ENCODE measurements at places on chromosomes 1 and 21. TPM values are rescaled to one million over a fixed set of nuclear protein-coding genes. Genes with fewer than 3 reads are reported as not detected.

BNIPL gene
- 0.53 TPM for total RNA-seq

GBP1 gene
- total RNA-seq = 45.6 TPM

RHBG gene
- total RNA-seq = not detected

BPNT1 gene
- 28.2 TPM for total RNA-seq

ATAD3C gene
- total RNA-seq = 0.33 TPM

HAPLN2 gene
- total RNA-seq = not detected

FCER1A gene
- not detected for total RNA-seq

SPRR2G gene
- not detected for total RNA-seq

OLFML3 gene
- 0.21 TPM for total RNA-seq

DNA sequence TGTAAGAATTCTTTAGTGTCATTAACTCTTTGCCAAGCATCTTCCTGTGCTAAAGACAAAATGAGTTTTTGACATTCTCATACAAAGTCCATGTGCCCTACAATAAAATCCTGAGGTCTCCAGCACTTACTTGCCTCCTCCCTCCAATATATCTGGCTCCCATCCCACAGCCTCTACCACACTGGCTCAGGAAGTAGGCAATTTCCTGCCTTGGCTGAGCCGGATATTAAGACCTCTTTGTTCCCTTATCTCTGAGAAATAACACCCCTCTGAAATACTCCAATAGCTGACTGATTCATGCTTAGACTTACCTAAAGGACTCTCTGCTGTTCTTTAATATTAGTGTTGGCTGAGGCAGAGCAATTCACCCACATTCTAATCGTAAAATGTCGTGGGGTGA is 37.6 kb upstream of the GORAB start:
- no peak for DNase-seq

DNA sequence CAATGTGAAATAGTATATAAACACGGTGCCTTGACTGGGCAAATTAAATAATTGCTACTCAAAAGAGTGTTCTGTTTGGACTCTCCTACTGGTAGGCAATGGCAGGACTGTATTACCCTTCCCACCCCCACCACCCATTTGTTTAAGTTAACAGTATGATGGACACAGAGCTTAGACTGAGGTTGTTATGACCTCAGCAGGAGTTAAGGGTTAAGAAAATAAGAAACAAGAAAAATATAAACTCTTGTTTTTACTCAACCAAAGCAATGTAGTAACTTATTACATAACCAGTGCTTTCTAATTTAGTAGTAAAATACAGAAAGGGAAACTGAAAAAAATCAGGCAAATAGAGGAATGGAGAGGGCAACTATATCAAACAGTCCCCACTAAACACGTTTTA is 19.9 kb upstream of the SERPINC1 start:
- no peak for DNase-seq

DNA sequence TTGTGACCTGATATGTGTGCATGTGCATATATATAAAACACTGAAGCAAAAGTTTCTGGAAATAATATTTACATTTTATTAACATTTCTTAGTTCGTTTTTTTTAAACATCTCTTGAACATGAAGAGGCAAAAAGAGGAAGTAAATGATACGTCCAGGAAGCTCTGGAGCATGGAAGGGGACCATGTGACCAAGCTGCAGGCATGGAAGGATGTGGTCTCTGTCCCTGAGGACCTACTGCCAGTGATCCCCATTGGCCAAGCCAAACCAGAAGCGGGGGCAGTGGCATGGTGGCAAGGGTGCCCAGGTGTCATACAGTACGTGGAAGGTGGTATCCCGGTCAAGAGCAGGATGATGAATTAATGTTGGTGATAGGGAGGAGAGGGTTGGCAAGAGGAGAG is 268.3 kb upstream of the PROX1 start:
- DNase-seq = no peak

- DNase-seq = no peak
Measured at GRCh38 chr1:13836136-13836535, 136.1 kb downstream of the PRDM2 start.

DNA sequence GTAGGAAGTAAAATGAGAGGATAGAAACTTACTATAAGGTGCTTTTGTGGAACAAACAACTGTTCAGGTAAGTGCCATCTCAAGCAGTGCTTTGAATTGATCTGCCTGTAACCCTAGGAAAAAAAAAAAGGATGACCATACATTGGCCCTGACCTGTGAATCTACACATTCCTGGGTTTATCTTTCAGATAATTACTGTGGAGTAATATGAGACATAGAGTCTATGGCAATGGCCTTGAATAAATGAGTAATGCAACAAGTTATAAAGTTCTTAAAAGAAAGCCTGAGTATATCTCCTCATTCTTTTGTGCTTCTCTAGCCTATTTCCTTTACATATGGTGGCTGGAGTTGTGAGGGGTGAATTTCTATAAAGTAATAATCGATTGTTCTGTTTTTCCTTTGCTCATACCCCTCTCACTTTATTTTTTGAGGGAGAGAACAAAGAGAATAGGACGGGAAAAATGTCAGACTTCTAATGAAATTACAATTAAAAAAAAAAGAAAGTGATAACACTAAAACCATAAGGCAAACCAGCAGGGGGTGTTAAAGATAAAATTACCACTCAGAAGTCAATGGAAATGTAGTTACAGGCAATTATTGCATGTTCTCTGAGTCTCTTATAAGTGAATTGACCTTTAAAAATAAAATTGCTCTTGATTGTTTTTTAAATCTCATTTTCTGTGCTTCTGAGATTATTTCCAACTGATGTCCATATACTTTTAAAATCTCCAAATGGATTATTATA is 12.4 kb upstream of the ATP1A1 start:
- DNase-seq = no peak

- no peak for DNase-seq
Measured at GRCh38 chr21:43585924-43586413, 73.3 kb downstream of the HSF2BP start.

GRCh38 chr1:86447198-86447790 is 21.4 kb upstream of the CLCA1 start:
- DNase-seq = no peak

DNA sequence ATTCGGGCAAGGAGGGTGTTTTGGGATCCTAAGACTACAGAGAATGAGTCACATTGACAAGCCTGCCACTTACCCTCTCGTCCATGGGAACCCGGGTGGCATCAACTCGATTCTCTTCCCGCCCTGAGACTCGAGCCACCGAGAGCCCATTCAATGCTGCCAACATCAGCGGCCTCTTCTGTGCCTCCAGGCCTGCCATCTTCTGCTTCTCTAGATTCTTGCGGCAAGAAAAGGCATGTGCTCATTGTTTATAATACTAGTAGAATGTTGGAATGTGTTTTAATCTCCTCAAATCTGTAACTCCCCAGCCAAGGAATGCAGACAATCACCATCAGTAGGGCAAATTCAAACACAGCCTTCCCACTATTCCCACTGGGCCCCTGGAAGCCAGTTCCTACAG is 96.9 kb downstream of the SMYD2 start:
- no peak for DNase-seq

- DNase-seq = no peak
Measured at GRCh38 chr1:1881727-1882126, 9.2 kb downstream of the GNB1 start.

DNA sequence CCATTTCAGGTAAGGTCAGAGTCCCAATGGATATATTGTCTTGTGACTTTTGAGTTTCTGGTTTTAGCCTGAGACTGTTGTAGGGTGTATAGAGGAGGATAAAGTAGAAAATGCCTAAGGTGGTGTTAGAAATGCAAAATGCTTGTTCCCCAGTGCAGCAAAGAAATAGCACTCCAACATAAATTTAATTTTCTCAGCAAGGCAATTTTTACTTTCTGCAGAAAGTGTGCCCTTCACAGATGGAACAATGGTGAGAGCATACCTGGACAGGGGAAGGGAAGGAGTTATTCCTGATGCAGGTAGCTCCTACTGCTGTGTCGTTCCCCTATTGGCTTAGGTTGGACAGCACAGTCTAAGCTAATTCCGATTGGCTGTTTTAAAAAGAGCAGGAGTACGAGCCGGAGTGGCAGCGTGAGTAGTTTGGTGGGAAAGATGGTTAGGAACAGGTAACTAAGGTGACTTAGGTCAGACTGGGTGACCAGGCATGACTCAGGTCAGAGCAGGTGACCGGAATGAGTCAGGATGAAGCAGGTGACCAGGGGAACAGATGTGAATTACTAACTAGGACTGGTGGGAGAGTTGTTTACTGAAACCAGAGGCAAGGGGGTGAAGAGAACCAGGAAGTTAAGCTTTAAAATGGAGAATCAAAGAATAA is 21.5 kb downstream of the SPATA45 start:
- no peak for DNase-seq

GRCh38 chr21:41217671-41218385 is 49.9 kb downstream of the BACE2 start:
- no peak for DNase-seq

GRCh38 chr21:42815217-42815616 is 64.1 kb downstream of the WDR4 start:
- no peak for DNase-seq

- DNase-seq = no peak
Measured at GRCh38 chr1:210448297-210448892, 119.7 kb downstream of the HHAT start.
